Breast epithelium (tissue), 4 donors: ENCODE measurements at places on chromosomes 13 and 19. TPM values are rescaled to one million over a fixed set of nuclear protein-coding genes. Genes with fewer than 3 reads are reported as not detected.
A peak's percentile ranks its signal among the peaks of the same experiment; 100 is the strongest.

- H3K4me3 ChIP-seq = peak overlapping the region; percentile 88
- H3K27ac ChIP-seq = peak overlapping the region; percentile 96
- no peaks in the 10 kb centered on the region for H3K4me1 ChIP-seq
- no peaks in the 10 kb centered on the region for H3K36me3 ChIP-seq
Observed at GRCh38 chr13:80338781-80339562, 2.0 kb downstream of the SPRY2 start.

DNA sequence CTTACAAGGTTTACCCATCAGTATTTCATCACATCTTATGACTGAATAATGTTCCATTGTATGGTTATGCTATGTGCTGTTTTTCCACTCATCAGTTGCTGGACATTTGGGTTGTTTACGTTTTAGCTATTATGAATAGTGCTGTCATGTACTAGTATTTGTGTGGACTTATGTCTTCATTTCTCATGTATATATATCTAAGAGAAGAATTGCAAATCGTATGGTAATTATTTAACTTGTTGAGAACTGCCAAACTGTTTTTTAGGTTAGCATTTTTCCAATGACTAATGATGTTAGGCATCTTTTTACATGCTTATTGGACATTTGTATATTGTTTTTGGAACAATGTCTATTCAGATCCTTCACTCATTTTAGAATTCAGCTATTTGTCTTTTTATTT lies 368.3 kb downstream of the LMO7 start:
- H3K27me3 ChIP-seq = no peaks in the 10 kb centered on the region
- no peak overlapping the region for H3K27ac ChIP-seq
- H3K4me1 ChIP-seq = no peaks in the 10 kb centered on the region
- no peak overlapping the region for H3K4me3 ChIP-seq
- no peak for DNase-seq
- H3K36me3 ChIP-seq = no peaks in the 10 kb centered on the region

DNA sequence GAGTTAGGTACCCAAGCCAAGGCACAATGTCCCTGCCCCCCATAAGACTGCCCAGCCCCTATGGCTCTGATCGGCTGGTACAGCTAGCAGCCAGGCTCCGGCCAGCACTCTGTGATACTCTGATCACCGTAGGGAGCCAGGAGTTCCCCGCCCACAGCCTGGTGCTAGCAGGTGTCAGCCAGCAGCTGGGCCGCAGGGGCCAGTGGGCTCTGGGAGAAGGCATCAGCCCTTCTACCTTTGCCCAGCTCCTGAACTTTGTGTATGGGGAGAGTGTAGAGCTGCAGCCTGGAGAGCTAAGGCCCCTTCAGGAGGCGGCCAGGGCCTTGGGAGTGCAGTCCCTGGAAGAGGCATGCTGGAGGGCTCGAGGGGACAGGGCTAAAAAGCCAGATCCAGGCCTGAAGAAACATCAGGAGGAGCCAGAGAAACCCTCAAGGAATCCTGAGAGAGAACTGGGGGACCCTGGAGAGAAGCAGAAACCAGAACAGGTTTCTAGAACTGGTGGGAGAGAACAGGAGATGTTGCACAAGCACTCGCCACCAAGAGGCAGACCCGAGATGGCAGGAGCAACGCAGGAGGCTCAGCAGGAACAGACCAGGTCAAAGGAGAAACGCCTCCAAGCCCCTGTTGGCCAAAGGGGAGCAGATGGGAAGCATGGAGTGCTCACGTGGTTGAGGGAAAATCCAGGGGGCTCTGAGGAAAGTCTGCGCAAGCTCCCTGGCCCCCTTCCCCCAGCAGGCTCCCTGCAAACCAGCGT lies 3.0 kb upstream of the KMT2B start:
- DNase-seq = no peak
- H3K4me1 ChIP-seq = peaks cover 17% of the 10 kb centered on the region
- H3K27me3 ChIP-seq = no peaks in the 10 kb centered on the region
- H3K27ac ChIP-seq = no peak overlapping the region
- H3K4me3 ChIP-seq = no peak overlapping the region

DNA sequence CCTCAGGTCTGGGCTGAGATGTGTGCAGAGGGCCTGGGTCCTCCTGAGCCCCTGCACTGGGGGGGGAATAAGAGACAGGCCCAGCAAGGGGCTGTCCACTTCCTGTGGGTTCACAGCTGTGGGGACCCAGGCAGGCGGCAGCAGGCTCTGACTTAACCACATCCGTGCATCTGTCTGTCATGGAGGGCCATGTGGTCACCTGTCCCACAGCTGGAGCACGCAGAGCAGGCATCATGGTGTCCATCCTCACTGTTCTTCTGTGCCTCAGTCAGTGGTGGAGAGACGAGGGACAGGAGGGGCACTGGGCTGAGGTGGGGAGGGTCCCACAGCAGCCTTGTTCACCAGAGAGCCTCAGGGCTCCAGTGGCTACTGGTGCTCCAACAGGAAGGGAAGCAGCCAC lies 16.3 kb upstream of the KIR3DL3 start:
- no peak overlapping the region for H3K4me3 ChIP-seq
- H3K36me3 ChIP-seq = no peaks in the 10 kb centered on the region
- DNase-seq = no peak
- no peaks in the 10 kb centered on the region for H3K27me3 ChIP-seq

- no peak for DNase-seq
- no peaks in the 10 kb centered on the region for H3K27me3 ChIP-seq
- H3K36me3 ChIP-seq = no peaks in the 10 kb centered on the region
- H3K4me1 ChIP-seq = no peaks in the 10 kb centered on the region
- no peak overlapping the region for H3K27ac ChIP-seq
Observed at GRCh38 chr13:76216729-76217128, 580.6 kb downstream of the LMO7 start.

GRCh38 chr13:106919638-106920037 lies 351.7 kb upstream of the ARGLU1 start:
- H3K36me3 ChIP-seq = no peaks in the 10 kb centered on the region
- no peaks in the 10 kb centered on the region for H3K27me3 ChIP-seq
- no peak overlapping the region for H3K4me3 ChIP-seq
- H3K4me1 ChIP-seq = no peaks in the 10 kb centered on the region

DNA sequence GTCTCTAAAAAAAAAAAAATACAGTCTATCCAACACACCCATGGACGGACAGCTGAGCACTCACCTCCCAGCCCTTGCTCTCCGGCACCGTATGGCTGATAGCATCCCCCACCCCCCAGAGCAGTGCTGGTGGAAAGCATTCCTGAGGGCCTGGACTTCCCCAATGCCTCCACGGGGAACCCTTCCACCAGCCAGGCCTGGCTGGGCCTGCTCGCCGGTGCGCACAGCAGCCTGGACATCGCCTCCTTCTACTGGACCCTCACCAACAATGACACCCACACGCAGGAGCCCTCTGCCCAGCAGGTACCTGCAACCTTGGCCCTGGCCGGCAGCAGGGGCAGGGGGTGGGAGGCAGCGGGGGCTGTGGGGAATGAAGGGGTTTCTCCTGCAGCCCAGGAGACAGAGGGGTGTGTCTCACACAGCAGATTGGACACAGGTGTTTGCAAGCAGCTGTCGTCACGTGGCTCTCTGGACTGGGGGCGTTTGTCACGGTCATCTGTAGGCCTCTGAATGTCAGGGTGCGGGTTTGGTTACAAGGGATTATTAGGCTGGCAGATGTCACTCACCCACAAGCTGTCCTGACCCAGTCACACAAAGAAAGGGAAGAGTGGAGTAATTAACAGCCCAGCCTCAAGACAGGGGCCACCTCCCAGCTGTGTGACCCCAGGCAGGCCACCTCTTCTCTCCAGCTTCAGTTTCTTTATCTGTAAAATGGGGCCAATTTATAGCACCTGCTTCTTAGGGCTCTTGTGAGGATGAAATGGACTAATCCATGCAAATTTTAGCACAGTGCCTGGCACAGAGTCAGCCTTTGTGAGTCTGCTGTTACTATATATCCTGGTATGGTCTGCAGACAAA lies 19.3 kb downstream of the PLD3 start:
- H3K4me3 ChIP-seq = no peak overlapping the region
- no peaks in the 10 kb centered on the region for H3K27me3 ChIP-seq
- H3K36me3 ChIP-seq = no peaks in the 10 kb centered on the region
- H3K27ac ChIP-seq = no peak overlapping the region

DNA sequence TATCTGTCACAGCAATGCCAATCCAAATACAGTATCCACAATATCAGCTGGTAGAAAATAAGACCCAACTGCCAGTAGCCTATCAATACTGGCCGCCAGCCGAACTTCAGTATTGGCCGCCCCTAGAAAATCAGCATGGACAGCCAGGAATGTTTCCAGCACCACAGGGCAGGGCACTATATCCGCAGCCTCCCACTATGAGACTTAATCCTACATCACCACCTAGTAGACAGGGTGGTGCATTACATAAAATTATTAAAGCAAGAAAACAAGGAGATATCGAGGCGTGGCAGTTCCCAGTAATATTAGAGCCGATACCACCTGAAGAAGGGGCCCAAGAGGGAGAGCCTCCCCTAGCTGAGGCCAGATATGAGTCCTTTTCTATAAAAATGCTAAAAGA lies 111.3 kb downstream of the ZNF486 start:
- H3K27me3 ChIP-seq = no peaks in the 10 kb centered on the region
- H3K4me1 ChIP-seq = no peaks in the 10 kb centered on the region
- H3K4me3 ChIP-seq = no peak overlapping the region
- H3K36me3 ChIP-seq = no peaks in the 10 kb centered on the region
- H3K27ac ChIP-seq = no peak overlapping the region

- no peaks in the 10 kb centered on the region for H3K27me3 ChIP-seq
- H3K27ac ChIP-seq = no peak overlapping the region
- no peak for DNase-seq
- no peaks in the 10 kb centered on the region for H3K36me3 ChIP-seq
Observed at GRCh38 chr13:40148101-40148500, 492.6 kb downstream of the COG6 start.

DNA sequence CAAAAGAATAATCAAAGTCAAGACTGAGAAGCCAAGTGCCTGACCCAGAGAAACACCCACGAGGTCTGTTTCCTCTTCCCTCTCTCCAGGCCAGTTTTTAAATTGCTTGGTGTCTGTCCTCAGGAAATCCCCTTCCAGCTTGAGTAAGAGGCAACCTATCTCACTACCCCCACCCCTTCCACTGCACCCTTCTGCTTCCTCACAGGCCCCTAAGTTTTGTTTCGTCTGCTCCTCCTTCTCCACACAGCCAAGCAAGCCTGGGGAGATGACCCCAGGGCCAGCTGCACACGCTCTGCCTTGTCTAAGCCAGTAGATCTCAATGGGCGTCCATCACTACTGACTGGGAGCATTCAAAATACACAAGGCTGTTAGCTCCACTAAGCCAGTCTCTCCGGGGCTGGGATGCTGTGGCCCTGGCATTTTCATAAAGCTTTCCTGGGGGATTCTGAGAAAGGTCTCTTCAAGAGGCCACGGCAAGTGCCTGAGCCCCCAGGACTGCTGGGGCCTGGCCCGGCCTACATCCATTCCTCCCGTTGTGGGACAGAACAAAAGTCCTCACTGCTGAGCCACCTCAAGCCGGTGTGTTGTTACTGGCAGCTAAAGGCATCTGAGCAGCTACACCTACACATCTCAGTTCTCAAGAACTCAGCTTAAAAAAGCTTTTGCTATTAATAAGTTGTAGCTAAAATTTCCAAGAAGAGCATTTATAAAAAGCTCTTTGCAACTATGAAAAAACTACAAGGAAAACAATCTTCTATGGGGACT lies 14.9 kb upstream of the IL4I1 start:
- DNase-seq = no peak
- no peaks in the 10 kb centered on the region for H3K4me1 ChIP-seq
- H3K36me3 ChIP-seq = peaks cover 9% of the 10 kb centered on the region
- no peak overlapping the region for H3K4me3 ChIP-seq
- no peak overlapping the region for H3K27ac ChIP-seq

DNA sequence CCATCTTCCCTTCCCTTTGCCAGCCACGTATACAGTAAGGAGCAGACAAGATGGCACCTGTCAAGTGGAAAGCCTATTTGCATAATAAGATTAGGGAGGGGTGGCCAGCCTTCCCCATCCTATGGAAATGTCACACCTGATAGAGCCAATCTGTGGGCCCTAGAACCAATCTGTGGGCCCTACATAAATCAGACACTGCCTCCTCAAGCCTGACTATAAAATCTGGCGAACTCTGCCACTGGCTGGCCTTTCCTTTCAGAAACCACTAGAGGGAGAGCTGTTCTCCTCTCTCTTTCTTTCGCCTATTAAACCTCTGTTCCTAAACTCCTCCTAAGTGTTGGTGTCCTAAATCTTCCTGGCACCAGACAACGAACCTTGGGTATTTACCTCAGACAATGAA lies 231.5 kb upstream of the KLHL1 start:
- H3K36me3 ChIP-seq = no peaks in the 10 kb centered on the region
- H3K27me3 ChIP-seq = no peaks in the 10 kb centered on the region
- H3K27ac ChIP-seq = no peak overlapping the region
- no peak overlapping the region for H3K4me3 ChIP-seq
- no peaks in the 10 kb centered on the region for H3K4me1 ChIP-seq

DNA sequence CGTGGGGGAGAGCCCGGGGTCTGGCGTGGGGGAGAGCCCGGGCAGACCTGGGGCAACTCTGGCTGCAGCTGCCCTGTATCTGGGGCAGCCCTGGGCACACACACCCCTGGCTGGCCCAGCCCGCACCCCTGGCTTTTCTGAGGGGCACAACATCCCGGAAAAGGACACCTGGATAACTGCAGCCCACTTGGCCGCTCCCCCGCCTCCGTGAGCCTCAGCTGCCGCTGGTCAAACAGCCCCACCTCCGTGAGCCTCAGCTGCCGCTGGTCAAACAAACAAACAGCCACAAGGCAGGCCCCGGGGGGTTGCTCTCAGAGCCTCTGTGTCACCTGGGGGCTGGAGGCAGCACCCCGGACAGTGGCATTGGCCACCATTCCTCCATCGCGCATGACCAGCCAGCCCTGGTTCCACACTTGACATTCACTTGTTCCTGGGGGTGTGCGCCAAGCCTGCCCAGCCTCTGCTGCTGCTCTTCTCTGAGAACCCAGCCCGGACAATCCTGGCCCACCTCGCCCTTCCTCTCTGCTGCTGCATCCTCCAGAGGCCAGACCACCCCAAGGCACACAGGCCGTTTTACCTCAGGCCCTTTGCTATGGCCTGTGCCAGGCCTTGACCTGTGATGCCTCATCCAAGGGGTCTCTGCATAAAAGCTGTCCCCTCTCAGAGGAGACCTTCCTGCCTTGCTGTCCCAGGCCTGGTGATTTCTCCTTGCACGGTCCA lies 19.9 kb downstream of the CEBPG start:
- H3K4me1 ChIP-seq = peaks cover 53% of the 10 kb centered on the region
- peak overlapping the region; percentile 55 for H3K27ac ChIP-seq
- H3K4me3 ChIP-seq = no peak overlapping the region
- no peaks in the 10 kb centered on the region for H3K27me3 ChIP-seq

- H3K36me3 ChIP-seq = no peaks in the 10 kb centered on the region
- DNase-seq = no peak
- H3K4me1 ChIP-seq = no peaks in the 10 kb centered on the region
- H3K27ac ChIP-seq = no peak overlapping the region
- no peak overlapping the region for H3K4me3 ChIP-seq
Observed at GRCh38 chr13:56457535-56458190, 683.1 kb upstream of the PRR20A start.

The HRC gene
- 2.7 TPM for total RNA-seq

The HCN2 gene
- not detected for total RNA-seq

The C2CD4C gene
- total RNA-seq = 0.29 TPM

The METTL21C gene
- total RNA-seq = not detected

The TMEM221 gene
- 0.73 TPM for total RNA-seq

The CELF5 gene
- not detected for total RNA-seq

The ZSCAN22 gene
- total RNA-seq = 2.6 TPM
